ENCODE measurements at places on chromosomes 16 and 17. TPM values are rescaled to one million over a fixed set of nuclear protein-coding genes. Genes with fewer than 3 reads are reported as not detected.

SLFN12L gene
- total RNA-seq: not detected

GPT2 gene
- total RNA-seq: 130 TPM

TMEM88 gene
- total RNA-seq: 0.31 TPM

DNA sequence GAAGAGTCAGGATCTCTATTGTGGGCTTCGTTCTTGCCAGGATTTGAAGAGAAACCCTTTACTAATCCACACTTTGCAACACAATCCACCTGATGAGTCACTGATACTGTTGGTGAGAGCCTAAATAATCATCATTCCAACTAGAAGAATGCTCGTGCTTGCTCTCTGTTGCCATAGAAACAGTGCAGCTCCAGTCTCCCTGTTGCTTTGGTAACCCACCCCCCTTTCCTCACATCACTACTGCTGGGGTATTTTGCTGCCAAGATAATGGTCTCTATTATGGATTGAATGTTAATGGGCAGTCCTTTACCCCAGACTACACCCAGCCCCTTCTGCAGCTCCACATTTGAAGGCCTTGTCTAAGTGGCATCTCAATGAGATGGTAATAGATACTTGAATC is 190.4 kb downstream of the ABCC12 start:
- no peak for DNase-seq

GRCh38 chr17:58005728-58006559 is 1.1 kb downstream of the SRSF1 start:
- no peak for DNase-seq

- DNase-seq: no peak
Observed at GRCh38 chr17:9907131-9907530, 2.1 kb upstream of the RCVRN start.

DNA sequence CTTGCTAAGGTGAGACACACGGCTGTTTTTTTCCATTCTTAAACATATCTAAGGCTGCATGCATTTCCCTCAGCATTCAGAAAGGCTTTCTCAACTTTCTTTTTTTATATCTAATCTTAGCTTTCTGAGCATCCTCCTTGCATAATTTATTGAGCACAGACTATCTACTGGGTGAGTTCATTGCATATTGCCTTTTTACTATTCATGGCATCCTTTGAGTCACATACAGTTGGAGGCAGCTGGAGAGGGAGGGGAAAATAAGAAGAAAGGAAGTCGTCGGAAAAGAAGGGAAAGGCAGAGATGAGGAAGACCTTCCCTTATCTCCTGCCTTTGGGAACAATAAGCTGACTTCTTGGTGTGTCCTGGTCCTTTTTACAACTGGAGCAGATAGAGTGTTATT is 468.3 kb downstream of the SLC39A11 start:
- no peak for DNase-seq

GRCh38 chr16:3216263-3216640 is 18.7 kb downstream of the ZNF200 start:
- DNase-seq: no peak

DNA sequence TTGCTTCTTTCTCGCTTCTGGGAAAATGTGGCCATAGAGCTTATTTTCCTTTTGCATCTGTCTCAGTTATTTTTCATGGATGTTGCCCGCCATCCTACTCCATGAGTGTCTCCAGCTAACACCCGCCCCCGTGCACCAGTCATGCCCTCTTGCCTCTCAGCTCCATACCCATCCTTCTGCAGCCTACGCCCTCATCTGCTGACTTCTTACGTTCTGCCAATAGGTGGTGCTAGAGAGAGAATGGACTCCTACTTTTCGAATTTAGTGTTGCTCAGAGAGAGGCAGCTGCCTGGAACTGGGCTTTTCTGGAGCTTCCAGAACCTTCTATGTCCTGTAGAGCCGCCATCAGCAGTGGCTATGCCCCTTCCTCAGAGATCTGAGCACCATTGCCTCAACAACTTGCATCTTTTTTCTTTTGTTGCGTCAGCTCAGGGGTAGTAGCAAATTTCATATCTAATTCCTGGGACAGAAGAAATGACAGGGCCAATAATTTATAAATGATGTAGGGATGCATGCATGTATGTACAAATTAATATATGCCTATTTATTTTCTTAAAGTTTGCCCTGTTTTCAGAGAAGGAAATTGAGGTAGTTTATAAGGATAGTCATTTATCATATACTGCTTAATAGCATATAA is 119.7 kb upstream of the MYOCD start:
- peak; percentile 41 for DNase-seq

GRCh38 chr17:78493450-78493849 is 83.7 kb downstream of the DNAH17 start:
- peak; percentile 55 for DNase-seq

- DNase-seq: no peak
Observed at GRCh38 chr16:57003439-57004386, 14.4 kb downstream of the NLRC5 start.

DNA sequence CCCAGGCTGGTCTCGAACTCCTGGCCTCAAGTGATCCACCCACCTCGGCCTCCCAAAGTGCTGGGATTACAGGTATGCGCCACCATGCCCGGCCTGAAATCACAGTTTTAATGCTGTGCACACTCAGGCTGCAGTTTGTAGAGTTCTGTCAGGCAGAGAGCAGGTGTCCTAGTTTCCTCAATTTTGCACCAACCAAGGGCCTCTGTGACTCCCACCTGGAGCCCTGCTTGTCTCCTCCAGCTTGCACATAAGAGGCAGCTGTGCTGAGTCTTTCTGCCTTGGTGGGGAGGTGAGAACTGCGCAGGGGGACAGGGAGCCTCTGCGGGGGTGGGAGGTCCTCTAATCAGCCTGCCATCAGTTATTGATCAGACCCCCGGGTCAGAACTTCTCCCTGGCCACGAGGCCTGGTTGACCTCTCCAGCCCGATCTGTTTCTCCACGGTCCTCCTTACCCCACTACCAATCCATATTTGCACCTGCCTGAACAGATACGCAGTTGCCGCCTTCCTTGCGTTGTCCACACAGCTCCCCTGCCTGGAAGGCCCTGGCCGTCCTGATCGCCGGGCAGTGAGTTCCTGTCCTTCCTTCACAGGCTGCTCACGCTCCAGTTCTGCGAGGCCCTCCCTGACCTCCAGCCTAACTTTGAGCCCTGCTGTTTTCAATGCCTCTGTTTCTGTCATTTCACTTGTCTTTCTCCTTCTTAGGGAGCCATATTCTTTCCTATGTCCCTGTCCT is 48.1 kb upstream of the SIAH1 start:
- DNase-seq: no peak

All from HepG2 (cell line).